CD8-positive, alpha-beta T cell (primary cell): ENCODE measurements at places on chromosomes 2 and 18.

GRCh38 chr2:191311627-191312026 lies 66.4 kb downstream of the MYO1B start:
- DNase-seq, result no peak

- no peak for DNase-seq
These were observed 147.7 kb downstream of the WDPCP start for GRCh38 chr2:63440612-63441011.

DNA sequence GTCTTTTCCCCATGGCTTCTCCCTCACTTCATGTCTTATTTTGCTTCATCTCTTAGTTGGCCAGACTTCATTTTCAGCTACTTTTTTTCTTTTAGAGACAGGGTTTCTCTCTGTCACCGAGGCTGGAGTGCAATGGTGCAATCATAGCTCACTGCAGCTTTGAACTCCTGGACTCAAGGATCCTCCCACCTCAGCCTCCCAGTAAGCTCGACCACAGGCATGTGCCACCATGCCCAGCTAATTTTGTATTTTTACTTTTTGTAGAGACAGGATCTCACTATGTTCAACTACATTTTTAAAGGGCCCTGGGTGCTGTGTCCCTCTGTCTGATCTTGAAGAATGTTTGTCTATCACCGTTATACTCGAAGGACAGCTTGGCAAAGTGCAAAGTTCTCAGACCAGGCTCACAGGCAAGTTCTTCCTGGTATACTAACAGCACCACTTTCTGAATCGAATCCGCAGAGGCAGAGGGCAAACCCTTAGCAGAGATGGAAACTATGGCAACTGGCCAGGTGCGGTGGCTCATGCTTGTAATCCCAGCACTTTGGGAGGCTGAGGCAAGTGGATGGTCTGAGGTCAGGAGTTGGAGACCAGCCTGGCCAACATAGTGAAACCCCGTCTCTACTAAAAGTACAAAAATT lies 60.9 kb downstream of the SOWAHC start:
- no peak for DNase-seq

DNA sequence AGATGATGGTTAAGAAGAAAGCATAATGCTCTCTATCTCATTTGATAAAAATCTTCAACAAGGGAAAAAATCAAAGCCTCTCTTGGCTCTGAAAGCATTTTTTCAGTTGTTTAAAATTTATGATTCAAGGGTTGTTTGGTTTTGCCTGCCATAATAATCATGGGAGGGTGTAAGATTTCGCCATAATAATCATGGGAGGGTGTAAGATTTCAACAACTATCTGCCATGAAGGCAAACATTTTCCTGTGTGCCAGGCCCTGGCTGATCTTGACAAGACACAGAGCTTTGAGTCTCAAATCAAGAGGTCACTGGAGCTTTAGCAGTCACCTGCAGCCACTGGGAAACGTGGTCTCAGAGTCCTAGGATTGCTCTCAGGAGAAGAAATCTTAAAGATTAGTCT lies 175.1 kb upstream of the PIEZO2 start:
- no peak for DNase-seq

DNA sequence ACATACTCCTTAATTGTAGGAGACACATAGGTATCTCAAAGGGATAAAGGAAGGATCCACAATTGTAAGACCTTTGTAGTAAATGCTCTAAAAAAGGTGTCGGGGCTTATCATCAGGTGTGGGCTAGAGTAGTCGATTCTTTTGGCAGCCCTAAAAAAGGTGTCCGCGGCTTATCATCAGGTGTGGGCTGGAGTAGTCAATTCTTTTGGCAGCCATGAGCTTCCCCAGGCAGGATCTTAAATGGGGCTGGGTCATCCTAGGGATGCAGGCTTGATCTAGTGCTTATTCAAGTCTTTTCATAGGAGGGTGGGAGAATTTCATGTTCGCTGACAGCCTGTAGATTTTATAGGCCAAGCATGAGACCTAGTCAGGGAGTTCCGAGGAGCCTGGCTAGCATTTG lies 406.4 kb upstream of the VWC2L start:
- no peak for DNase-seq

GRCh38 chr2:121140734-121141133 lies 144.3 kb downstream of the TFCP2L1 start:
- DNase-seq, result no peak

DNA sequence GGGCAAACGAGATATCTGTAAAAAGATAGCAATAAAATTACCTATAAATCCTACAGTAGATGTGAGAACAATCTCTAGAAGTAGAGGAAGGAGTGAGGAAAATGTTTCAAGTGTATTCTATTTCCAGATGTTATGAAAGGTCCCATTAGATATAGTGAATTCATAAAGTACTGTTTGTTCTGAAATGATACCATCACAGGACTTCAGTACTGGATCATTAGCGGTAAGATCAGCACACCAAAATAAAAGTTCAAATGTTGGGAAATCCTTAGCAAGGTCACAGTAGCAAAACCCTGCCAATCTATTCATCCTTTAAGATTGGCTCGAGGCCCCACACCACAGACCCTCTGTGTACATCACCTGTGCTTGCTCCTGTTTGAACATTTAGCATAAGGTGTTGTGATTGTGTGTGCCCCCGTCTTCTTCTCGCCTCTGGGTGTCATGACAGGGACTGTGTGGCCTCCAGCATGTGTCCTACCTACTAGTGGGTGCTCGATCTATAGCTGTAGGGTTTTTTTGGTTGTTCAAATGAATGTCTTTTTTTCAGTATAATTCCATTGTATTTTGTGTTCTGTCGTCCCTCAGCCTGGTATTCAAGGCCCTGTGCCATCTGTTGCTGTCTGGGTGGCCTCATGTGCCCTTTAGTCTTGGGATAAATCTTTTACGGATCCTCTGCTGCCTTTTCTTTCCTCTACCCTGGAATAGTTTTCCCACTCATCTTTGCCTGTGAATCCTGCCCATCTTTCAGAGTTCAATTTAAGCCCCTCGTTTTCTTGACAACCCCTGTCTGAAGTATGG lies 9.1 kb downstream of the MFSD6 start:
- DNase-seq, result no peak

GRCh38 chr2:71692621-71693277 lies 239.4 kb downstream of the DYSF start:
- no peak for DNase-seq

DNA sequence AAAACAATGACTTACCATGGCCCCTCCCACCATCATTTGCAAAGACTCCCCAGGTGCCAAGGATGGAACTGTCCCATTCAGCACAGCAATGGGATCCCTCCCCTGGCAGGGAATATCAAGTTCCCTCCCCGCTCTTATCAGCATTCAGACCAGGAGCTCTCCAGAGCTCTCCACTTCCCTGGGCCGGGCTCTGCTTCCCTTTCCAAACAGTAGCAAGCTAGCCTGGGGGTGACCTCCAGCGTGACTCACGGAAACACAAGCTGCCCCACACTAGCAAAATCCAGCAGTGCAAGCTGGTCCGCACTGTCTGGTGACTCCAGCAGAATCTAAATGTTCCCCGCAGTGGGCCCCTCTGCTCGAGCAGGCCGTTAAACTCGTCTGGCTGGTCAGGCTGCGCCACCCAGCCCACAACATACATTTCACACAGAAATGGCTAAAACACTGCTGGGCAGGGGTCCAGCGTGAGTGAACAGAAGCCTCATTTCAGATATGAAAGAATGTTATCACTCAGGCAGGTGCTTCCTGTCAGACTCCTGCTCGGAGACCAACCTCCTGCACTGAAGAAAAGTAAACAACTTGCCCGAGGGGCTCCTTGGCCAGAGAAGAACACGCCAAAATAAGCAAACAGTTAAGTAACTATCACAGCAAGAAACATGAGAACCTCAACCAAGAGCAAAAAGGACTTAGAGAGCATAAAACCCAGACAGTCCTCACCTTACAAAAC lies 33.9 kb downstream of the STAT1 start:
- no peak for DNase-seq

DNA sequence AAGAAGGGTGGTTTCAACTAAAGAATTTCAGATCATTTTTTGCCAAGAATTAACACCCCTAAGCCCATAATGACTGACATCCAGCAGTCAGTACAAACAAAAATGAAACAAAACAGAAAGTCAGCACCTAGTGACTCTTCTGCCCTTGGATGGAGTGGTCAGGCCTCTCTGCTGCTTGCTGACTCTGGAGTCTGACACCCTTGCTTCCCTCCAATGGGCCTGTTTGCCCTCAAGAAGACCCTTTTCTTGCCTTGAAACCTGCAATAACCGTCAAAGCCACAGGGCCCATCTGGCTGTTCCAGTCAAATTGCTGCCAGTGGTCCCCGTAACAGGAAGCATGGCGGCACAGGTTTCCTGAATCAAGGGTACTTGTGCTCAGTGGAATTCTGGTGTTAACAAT lies 27.2 kb upstream of the CYTIP start:
- no peak for DNase-seq

DNA sequence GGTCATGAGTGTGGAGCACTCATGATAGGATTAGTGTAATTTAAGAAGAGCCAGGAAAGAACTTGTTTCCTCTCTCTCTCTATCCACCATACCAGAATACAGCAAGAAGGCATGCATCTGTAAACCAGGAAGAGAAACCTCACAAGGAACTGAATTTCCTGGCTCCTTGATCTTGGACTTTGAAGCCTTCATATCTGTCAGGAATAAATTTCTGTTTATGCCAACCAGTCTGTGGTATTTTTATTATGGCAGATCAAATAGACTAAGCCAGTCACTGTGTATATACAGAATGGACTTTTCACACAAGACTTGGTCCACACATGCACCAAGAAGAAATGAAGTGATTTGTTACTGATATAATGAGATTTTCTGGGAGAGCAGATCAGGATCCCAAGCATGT lies 930.1 kb upstream of the TMEFF2 start:
- no peak for DNase-seq

DNA sequence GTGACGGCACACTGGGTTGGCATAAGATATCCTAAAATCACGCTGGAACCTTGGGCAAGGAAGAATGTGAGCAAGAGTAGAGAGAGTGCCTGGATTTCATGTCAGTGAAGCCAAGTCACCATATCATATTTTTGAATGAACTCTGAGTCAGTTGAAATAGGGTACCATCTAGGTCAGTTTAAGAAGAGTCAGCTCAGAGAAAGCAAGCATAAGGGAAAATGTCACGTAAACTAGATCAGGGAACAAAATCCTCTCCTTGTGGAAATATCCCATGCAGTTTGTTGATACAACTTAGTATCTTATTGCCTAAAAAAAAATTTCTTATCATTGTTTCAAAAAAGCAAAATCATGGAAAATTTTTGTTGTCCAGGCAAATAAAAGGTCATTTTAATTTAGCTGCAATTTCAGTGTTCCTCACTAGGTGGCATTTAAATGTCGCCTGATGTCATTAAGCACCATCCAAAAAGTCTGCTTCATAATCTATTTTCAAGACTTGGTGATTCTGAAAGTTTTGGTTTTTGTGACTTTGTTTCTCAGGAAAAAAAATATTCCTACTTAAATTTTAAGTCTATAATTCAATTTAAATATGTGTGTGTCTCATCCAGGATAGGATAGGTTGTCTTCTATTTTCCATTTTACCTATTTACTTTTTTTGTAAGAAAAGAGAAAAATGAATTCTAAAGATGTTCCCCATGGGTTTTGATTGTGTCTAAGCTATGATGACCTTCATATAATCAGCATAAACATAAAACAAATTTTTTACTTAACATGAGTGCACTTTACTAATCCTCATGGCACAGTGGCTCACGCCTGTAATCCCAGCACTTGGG lies 19.6 kb downstream of the RSAD2 start:
- DNase-seq, result no peak

- no peak for DNase-seq
These were observed 223.3 kb upstream of the THUMPD2 start for GRCh38 chr2:40002339-40002738.

GRCh38 chr2:211598238-211598637 lies 940.4 kb downstream of the ERBB4 start:
- no peak for DNase-seq

GRCh38 chr2:146632707-146633106 lies 1212.1 kb upstream of the ACVR2A start:
- DNase-seq, result no peak

DNA sequence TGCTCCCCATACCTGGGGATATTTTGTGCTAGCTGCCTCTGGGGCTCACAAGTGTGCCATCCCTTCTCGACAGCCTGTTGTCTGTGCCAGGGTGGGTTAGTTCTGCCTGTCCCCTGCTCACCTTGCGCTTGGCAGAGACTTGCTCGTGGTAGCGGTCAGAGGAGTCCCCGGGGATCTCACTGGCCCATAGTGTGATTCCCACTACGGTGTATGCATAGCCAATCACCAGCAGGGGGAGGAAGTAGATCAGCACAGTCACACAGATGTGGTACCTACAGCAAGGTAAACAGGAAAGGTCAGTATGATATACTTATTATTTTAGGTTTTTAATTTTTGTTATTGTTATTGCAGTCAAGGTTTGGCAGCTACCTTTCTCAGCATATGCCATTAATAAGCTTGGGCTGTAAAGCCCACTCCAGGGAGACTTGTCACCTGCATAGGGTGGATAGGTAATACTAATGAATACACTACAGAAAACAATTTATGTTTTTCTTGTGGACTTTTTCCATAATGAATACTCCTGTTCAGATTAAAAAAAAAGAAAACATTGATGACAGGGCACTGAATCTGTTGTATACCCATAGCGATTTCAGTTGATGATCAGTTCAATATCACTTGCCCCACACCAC lies 95.2 kb downstream of the POLE4 start:
- DNase-seq, result no peak

DNA sequence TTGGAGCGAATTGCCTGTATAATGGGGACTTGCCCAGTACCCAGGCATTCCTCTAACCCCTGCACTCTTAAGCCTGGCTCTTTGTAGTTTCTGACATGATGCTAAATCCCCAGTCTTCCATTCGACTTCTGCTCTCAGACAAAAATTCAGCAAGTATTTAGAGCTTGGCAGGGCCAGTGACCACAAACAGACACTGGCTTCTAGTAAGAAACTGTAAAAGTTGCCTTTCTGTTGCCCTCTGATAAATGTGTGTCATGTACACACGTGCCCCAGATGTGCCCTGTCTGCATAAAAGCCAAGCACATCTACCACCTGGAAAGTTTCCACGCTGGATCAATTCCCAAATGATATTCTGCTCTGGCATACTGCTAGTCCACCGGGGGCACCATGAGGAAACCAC lies 18.0 kb downstream of the PAX3 start:
- no peak for DNase-seq

DNA sequence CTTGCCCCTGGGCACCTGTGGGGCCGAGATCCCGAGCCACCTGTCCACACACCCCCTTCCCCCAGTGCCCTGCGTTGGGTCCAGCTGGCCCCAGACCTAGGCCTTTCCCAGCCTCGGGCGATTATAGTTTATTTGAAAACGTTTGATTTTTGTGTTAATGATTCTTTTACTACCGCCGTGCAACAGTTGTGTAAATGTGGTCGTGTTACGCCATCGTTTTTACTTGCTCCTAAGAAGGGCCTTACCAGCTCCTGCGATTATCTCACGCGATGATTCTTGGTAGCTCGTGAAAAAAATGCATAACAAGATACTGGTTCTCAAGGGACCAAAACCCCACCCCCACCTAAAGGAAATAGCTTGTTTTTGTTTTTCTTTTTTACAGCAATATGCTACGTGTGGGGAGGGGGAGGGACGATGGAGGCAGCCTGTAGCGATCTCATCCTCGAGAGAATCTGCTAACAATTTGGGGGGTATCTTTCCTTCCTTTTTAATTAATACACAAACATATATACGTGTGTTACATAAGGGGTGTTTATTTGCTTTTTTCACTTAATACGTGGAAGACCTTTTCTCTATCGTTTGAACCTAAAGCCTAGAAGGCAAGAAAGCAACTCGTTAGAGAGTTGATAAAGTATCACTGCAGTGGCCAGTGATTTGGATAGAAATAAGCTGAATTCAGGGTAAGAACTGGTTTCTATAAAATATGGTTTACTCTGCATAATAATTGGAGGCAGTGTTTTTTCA lies 1.0 kb downstream of the ZDBF2 start:
- peak; percentile 1 for DNase-seq

GRCh38 chr2:10863837-10864236 lies 47.9 kb upstream of the KCNF1 start:
- DNase-seq, result no peak
